ENCODE measurements at places on chromosomes 13 and 19.

DNA sequence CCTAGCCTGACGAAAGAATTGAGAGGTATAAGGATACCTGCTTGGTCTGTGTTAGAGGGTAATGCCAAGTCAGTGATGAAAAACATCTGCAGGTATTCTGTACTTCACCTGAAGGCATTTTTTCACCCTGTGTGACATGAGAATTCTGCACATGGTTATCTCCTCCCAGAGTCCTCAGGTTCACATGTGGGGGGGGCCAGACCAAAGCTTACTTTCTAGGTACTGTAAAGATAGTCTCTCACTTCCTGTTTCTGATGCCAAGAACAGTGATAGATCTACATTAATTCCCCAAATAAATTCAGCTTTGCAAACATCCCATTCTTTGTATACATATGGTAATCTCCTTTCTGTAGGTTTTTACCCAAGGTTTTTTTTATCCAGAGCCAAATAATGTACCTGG, 53.4 kb downstream of the GPC6 start:
- DNase-seq = no peak

GRCh38 chr13:89520468-89520867, 1827.0 kb upstream of the MIR17HG start:
- DNase-seq = no peak

DNA sequence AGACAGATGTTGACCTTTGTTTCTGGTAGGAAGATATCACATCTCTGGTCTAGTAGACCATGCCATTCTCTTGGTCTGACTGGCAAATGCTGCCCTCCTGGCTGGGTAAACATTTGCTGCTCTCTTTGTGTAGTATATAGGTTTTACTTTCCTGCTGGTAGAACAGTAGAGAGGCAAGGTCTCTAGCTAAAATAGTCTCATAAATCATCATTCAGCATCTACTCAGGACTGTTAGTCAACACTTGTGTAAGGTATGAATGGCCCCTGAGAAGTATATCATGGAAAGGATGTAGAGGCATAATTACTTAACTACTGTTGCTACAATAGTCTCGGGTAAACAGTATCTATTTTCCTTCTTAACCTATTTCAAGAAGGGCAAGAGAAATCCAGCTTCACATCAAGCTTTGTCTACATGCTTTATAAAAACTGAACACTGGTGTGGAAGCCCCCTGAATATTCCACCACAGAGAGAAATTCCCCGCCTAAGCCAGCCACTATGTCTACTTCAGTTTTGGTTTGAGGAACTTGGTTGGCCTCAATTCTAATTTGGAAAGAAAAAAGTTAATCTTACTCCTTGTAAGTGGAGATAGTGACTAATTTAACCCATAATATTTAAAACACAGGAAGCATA, 18.4 kb upstream of the MYCBP2 start:
- DNase-seq = peak; percentile 89

- DNase-seq = no peak
These were observed 15.2 kb downstream of the ZNF473 start for GRCh38 chr19:50040967-50041366.

DNA sequence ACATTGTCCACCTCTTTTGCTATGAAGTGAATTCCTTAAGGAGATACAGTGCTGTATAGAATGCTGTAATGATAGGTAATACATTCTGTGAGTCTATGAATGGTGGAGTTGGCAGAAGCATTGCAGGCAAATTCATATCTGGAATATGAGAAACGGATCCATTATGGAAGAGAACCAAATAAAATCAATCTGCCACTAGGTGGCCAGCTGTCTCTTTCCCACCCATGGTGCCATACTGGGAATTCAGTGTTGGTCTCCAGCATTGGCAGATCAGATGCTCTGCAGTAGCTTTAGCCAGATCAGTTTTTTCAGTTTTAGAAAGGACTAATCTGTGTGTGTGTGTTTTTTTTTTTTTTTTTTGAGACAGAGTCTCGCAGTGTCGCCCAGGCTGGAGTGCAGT, 27.6 kb downstream of the DNAJC3 start:
- DNase-seq = no peak

- no peak for DNase-seq
These were observed 49.3 kb upstream of the IL17D start for GRCh38 chr13:20654156-20654555.

DNA sequence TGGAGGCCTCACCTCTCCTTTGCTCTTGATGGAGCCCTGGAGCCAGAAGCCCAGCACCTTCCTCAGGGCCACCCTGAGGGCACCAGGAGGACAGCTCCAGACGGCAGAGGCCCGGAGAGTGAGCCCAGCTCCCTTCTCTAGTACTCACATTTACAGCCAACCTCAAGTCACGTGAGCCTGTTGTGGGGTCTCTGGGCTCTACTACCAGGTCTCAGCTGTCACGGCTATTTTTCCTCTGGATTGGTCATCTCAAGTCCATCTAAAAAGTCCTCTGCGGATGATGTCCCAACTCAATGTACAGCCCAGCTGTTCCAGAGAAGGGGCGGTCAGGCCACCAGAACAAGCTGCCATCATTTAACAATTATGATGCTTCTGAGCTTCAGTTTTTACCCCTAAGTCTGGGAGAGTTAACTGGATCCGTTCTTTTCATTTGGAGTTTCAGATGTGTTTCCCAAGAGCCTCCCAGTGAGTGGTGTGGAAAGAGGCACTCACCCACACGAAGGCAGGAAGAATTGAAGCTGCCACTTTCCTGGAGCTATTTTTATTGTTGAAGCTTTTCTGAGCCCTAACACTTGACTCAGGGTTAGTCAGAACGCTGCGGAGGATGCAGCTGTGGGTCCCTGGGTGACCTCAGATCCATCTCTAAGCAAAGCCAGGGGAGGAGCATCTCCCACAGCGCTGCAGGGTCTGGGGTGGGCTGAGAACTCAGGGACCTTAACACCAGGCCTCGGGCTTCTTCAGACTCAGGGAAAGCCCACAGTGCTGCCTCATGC, 143.5 kb upstream of the UBL3 start:
- no peak for DNase-seq

DNA sequence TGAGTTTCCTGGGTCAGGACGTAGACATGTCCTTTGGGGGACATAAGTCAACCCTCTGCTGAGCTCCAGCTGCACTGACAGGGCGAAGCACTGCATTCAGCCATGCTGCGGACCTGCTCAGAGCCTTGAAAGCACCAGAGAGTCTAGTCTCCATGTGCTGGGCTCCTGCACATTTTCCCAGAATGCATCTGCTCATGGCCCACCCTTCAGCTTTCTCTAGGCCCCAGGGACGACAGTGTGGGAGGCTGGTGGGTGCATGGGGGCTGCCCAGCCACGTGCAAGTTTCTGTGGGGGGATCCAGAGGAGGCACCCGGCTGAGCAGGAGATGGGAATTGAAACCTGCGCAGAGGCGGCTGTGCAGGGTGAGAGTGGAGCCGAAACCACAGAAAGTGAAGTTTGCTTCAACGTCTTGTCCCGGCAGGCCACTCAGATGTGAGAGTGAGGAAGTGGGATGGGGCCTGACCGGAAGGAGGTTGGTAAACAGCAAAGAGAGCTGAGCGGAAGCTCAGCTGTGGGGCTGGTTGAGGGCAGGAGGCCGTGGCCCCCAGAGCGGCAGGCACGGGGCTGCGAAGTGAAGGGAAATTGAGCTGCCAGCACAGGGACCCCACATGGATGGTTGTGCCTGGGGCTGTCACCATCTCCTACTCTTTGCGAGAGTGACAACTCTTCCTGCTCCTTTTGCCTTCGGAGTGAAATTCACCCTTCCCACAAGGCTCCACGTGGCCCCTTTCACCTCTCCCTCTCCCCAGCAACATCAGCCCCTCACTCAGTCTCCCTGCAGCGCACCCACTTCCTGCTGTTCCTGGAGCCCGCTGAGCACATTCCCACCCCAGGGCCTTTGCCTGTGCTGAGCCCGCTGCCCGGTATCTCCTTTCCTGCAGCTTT, 11.8 kb downstream of the PGLS start:
- no peak for DNase-seq

DNA sequence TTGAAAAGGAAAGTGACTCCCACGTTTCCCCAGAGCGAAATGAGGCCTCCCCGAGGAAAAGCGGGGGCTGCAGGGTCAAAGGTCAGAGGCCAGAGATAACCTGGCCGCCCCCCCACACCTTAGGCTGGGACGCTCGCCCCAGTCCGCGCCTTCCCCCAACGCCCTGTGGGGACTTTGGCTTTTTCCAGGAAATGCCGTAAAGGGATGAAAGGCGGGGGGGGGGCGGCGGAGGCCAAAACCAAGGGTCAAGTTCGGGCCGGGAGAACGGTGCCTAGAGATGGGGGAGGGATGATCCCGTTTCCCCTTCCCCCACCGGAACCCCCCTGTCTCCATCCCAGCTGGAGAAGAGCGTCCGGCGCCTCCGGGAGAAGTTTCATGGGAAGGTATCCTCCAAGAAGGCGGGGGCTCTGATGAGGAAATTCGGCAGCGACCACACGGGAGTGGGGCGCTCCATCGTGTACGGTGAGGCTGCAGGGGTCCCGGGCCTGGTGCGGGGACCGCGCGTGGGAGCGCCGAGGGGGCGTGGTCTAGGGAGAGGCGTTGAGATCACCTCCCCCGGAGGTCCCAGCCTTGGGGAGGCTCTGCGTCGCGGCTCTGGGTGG, 575 bp downstream of the SHFL start:
- no peak for DNase-seq

DNA sequence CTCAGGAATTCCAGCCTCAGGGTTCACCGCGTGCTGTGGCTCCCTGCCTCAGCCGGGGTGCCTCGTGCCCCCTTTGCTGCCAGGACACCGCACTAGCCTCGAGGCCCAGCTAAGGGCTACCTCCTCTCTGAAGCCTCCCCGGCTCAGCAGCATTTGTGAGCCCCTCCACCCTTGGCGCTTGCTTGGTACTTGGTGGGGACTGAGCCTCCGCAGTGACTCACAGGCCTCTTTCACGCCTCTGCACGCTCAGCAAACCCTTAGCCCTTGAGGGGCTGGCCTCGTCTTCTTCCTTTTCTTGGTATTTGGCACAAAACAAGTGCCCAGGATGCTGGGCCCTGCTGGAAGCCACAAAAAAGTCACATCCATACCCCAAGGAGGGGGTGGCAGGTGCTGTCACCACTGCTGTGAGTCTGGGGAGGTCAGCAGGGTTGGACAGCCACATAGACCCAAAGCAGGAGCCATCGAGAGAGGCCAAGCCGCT, 85.4 kb upstream of the TM9SF2 start:
- DNase-seq = no peak

- DNase-seq = no peak
These were observed 37.3 kb downstream of the ITGBL1 start for GRCh38 chr13:101489643-101490405.

DNA sequence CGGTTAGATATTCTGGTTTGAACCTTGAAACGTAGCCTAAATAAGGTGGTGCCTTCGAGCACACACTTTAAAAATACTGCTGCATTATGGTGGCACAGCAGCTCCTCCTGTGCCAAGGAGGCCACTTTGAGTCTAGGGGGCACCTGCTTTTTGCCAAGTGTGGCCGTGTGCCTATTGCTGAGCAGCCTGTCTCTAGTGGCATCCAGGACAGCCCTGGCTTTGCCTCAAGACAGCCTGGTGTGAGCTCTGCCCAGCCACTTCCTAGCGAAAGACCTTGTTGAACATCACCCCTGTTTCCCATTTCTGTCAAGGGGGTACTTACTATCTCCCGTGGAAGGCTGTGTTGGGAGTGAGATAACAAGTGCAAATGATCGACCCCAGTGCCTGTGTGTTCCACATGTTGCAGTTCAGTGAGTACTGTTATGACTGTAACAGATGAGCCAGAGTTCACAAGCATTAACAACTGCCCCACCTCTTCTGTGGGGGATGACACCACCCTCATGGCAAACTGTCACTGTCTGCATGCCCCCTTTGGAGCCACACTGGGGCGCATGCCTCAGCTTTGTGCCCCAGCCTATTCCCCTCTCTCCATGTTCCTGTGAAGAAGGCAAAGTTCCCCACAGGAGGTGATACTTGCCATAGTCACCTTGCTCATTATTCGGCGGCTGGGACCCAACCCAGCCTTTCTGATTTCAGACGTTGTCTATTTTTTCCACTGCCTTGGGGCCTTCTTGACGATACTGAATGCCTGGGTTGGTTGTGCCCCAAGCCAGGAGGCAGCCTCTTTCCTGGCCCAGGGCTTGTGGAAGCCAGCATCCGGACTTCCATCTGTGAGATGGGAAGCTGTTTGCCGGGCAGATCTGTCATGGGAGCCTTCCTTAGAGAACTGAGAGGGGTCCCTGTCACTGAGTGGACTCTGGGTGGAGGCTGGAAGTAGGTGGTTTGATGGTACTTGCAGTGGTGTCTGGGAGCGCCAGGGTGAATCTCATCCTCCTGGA, 5.4 kb downstream of the GATAD2A start:
- no peak for DNase-seq

DNA sequence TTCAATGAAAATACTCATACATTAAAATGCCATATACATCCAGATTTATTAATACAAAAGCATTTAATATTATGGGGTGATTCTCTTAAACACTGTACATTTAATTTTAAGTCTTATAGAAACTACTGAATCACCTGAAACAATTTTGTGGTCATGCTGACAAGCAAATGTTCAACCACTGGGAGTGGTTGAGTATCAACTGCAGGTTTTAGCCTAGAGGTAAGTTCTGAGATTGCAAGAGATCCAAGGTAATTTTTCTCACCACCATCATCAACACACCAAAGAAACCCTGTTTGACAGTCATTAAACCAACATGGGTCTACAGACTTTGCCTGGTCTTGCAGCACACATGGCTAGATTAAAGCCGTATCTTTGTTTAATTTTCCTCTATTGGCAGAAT, 196.3 kb downstream of the LHFPL6 start:
- no peak for DNase-seq

DNA sequence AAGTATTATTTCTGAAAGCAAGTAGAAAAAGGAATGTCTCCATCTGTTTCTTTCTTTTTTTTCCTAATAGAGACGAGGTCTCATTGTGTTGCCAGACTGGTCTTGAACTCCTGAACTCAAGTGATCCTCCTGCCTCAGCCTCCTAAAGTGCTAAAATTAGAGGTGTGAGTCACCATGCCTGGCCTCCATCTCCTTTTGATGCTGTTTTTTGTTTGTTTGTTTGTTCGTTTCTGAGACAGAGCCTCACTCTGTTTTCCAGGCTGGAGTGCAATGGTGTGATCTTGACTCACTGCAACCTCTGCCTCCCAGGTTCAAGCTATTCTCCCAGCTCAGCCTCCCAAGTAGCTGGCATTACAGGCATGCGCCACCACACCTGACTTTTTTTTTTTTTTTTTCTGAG, 14.5 kb upstream of the ABCC4 start:
- no peak for DNase-seq

DNA sequence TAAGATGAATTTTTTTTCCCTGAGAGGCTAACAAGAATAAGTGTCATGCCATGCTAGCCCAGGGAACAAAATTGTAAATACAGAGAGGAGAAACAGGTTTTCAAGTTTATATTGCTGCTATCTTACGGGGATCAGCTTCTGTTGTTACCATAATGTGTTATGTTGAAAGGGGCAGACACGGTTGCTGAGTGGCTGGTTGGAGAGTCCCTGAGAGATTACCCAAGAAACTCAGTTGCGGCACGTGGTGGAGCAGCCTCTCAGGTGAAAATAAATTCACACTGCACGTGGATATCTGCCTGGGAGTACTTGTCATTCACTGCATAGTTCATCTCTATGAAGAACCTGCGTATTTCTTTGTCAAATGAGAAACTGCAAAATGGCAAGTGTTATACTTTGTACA, 293.6 kb downstream of the TDRD3 start:
- DNase-seq = no peak

Data from NCI-H1092 treated with DMSO at 0.1 percent for 48 hours (cell line).